ENCODE measurements at places on chromosomes 13 and 19.

GRCh38 chr13:20519875-20520274, 5.8 kb downstream of the CRYL1 start:
- no peak for DNase-seq

DNA sequence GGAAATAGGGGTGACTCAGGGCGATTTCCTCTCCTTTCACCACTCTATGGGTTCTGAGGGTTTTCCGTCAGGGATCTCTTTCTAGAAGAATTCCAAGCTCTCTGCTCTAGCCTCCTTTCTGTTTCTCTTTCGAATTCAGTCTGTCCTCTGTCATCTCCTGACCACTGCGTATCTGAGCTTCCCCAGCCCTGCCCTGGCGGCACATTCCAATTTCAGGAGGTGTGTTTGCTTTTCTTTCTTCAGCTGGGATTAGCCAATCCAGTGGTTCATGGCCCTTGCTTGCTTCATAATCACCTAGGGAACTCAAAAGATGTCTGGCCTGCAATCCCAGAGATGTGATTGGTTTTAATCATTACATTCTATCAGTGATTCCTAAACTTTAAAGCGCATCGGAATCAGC, 9.4 kb downstream of the IFNL2 start:
- DNase-seq = no peak

DNA sequence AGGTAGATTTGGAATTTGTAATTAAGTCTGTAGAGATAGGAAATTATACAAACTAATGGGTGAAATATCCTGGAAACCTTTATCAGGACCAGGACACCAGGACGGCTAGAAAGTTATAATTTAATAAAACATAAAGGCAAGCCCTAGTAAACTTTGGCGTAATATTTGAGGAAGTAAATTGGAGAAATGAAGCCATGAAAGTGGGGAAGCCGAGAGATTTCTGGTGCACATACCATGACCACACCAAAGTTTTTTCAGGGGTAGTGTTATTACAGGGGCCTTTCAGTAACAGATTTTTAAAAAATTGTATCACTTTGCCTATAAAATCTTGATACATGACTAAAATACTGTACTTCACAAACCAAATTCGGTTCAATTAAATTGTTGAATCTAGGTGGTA, 54.7 kb upstream of the URAD start:
- no peak for DNase-seq

- DNase-seq = no peak
These were observed 15.1 kb downstream of the PCDH8 start for GRCh38 chr13:52833296-52833875.

- DNase-seq = no peak
These were observed 1.2 kb downstream of the DAPK3 start for GRCh38 chr19:3969435-3970312.

- no peak for DNase-seq
These were observed 11.9 kb upstream of the C13orf42 start for GRCh38 chr13:51122868-51123566.

GRCh38 chr13:100247937-100248336, 159.0 kb downstream of the PCCA start:
- DNase-seq = no peak

- no peak for DNase-seq
These were observed 23.8 kb upstream of the KLF12 start for GRCh38 chr13:74158028-74158427.

DNA sequence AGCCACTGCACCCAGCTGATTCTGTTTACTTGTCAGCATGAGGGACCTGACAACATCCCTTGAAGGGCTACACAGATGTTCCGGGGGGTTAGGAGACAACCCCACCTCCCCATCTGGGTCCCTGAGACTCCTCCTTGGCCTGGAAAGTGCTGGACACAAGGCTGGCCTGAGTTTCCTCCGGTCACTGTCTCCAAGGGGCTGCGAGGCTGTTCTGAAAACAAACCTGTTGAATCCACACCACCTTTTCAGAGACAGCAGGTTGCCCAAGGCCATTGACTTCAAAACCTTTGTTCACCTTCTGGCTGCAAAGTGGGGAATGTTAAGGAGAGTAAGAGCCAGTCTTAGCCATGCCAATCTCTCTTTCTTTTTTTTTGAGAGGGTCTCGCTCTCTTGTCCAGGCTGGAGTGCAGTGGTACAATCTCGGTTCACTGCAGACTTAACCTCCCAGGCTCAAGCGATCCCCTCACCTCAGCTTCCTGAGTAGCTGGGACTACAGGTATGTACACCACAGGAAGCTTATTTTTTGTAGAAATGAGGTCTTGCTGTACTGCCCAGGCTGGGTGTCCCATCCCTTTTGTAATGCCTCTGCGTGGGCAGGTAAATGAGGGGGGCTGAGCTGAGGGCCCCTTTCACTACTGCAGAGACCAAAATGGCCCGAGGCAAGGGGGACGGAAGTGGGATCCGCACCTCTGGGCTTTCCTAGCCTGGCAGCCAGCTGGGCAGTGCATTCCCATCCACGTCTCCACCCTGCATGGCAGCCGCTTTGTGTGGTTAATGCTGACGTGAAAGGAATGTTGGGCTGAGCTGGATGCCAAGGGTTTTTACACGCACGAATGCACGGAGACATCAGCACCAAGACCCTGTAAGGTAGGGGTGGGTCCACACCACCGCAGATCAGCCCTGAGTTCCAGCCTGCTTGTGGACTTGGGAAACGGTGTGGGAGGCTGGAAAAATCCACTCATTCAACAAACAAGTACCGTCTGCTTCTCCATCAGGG, 1.9 kb upstream of the ZNF628 start:
- no peak for DNase-seq

GRCh38 chr19:38624822-38625221, 5.8 kb downstream of the EIF3K start:
- no peak for DNase-seq

DNA sequence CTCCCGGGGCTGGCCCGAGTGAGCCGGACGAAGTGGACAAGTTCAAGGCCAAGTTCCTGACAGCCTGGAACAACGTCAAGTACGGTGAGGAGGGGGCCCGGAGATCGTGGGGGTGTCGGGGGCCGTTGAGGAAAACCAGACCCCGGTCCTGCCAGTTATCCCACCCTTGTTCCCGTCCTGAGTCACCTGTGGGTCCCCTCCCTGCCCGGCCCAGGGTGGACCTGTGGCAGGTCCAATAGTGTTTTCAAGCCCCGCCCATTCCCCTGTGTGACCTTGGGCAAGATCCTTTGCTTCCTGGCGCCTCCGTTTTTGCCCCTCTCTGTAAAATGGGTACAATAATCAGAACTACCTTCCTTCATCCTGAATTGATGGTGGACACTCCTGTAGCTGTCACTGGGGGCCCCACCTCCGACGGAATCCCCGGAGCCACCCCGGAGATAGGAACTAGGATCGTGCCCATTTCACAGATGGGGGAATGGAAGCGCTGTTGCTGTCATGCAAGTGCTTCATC, 593 bp downstream of the ATG4D start:
- DNase-seq = no peak

DNA sequence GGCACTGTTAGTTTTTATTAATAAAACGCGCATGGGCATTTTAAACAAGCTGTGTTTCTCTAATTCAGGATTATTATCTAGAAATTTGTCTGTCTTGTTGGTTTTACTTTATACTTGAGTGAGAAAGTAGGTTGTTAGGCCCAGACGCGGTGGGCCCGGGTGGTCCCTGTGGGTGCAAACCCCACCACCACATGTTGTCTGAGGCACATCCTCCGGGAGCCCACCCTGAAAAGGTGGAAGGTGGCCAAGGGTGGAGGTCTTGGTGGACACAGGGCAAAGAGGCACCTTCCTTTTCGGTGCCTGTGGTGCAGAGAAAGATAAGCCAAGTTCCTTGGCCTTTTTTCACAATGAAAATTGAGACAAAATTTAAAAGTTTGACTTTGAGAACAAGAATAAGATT, 16.6 kb downstream of the ATP4B start:
- DNase-seq = no peak

GRCh38 chr13:49265822-49266221, 18.1 kb downstream of the CDADC1 start:
- DNase-seq = no peak

- no peak for DNase-seq
These were observed 21.2 kb downstream of the CCNA1 start for GRCh38 chr13:36453516-36453915.

DNA sequence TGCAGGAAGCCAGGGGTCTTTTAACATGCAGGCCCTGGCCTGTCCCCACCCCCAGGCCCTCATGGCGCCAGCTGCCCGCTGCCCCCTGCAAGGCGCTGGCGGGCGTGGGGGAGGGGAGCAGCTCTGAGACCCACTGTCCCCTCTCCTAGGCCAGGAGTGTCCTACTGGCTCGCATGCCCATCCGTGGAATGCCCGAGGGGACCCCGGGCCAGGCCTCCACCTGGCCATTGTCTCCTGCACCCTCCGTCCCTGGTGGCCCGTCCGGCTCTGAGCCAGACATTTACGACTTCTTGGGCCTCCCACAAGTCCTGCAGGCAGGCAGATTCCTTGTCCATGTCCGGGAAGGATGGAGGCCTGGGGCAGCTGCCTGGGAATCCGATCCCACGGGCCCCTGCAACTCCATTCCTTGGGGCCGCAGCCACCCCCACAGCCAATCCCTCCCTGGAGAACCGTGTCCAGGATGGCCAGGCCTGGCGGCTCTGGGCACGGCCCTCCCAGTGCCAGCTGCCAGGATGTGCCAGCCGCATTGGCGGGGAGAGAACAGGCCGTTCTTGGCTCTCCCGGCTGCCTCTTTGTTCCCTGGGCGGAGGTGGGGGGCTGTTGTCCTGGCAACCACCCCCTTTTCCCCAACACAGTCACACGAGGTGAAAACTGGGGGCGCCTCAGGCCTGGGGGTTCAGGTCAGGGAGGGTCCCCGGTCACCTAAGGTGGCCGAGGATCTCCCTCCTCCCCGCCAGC, 10.5 kb upstream of the PLIN3 start:
- no peak for DNase-seq

DNA sequence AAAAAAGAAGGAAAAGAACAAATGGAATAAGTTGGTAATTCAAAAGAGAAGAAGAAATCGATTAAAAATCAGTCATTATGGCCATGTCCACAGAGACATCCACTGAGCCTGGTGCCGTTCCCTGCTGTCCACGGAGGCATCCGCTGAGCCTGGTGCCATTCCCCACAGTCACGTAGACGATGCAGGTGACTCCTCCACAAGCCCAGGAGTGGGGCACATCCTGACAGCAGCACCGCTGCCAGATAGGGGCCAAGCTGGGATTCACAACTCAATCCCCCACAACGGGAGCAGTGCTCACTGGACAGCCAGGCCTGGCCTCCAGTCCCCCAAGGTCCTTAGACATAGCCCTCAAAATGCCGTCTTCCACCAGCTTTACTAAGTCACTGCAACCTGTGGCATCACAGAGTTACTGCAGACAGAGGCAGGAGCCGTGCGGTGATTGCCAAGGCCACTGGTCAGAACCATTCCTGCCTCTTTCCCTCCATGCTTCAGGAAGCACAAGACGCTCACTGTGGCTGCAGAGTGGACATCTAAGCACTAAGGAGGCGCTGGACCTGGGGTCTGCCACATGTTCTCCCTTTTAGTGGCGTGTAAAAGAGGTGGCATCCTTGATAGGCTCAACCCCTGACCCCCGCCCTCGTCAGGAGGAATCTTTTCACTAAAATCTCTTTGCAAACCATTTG, 131.5 kb upstream of the SPACA7 start:
- DNase-seq = no peak

DNA sequence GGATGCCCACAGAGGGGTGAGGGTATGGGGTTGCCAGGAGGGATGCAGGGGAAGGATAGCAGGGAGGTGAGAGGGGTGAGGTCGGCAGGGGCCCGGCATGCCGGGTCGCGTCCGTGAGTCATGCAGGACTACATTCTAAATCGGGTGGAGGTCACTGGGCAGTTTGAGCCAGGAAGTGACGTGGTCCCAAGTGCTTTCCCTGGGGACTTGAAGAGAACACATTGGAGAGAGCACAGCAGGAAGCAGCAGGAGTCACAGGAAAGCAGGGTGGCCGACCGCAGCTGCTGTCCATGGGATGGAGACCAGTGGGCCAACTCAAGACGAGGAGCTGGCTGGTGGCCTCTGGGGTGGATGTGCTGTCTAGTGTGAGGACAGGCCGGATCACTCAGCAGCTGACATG, 92.0 kb upstream of the WASF3 start:
- no peak for DNase-seq

GRCh38 chr13:71054358-71054757, 812.6 kb downstream of the DACH1 start:
- DNase-seq = no peak

DNA sequence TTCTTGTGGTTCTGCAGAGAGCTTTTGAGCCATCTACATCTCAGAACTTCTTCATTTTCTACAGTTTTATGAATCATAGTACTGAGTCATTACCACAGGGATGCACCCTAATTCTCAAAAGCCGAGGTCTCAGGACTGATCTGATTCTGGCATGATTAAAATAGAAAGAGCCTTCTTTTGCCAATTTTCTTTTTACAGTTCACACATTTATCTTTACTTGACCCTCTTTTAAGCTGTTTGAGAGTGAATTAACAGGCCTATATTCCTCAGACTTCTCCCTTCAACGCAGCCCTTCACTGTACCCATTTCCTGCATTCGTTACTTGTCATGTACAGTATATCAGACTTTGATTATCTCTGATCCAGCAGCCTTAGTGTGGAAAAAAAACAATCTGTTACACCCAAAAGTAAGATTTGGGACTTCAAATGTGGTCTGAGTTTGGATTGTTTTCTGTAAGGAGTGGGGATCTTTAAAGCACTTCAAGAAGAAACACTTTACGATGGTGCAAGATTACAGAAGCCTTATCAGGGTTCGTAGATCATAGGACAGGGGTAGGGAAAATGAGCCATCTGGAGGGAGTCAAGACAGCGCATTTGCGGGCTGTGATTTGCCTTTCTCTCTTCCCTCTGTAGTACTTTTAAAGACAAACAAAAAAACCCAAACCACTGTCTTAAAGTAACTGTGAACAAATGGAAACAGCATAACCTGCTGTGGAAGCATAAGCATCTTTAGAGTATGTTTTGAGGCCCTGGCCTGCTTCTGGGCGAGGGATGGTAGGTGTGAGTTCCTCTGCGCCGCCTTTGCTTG, 15.3 kb upstream of the GPR183 start:
- no peak for DNase-seq

- no peak for DNase-seq
These were observed 1.7 kb upstream of the CADM4 start for GRCh38 chr19:43641333-43641732.

- no peak for DNase-seq
These were observed 50.7 kb downstream of the CEBPG start for GRCh38 chr19:33424181-33424580.

DNA sequence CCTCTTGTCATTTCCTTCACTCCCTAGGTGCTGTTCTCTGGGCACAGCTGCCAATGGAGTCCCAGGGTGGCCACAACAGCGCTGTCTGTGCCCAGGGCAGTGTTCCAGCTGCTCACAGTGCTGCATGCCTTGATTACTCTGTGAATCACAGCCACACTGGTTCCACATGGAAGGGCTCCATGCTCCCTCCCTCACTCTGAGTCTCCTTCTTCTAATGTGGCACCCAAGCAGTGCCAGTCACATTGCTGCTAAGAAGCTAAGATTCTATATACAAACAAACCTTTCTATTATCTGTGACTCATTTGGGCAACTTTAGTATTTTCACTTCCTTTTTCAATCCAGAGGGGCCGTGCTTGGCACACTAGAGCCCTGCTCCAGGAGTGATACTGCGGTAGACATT, 248.7 kb downstream of the TDRD3 start:
- DNase-seq = no peak

All from forelimb muscle (tissue), 1 donor.